ENCODE measurements at places on chromosomes 4 and X.

DNA sequence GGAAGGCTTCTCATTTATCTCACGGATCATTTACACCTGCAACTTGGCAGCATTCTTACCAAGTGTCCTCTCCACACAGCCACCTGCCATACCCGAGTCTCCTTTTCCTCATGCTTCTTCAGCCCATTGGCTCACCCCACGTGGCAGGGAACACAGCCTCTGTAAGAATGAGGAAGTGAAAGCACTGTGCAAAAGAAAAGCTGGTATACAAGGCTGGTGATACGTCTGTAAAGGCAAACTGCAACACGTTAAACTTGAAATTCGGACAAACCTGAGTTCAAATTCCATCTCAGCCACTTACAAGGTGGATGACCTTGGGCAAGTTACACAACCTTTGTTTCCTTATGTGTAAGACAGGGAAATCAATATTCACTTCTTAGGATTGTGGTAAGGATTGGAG is 164.0 kb upstream of the RASGEF1B start:
- DNase-seq, result no peak

GRCh38 chr4:74362347-74362746 is 2.6 kb upstream of the EREG start:
- DNase-seq, result no peak

GRCh38 chr4:55321707-55322264 is 24.3 kb upstream of the SRD5A3 start:
- DNase-seq, result peak; percentile 18

DNA sequence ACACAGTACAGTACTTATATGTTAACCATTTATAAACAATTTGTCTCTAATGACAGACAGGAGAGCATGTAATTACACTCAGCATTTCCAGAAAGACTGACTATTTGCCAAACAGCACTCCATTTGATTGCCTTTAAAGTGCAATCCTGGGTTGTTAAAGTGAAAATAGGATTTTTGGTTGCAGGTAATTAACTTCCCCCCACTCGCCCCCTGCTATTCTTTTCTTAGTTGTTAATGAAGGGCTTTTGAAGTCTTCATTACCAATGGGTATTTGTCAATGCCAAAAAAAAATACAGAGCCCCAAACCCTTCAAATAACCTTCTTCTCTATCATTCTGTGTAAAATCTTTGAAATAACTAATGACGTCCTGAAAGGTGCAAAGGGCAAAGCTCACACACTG is 825.6 kb downstream of the STPG2 start:
- no peak for DNase-seq

- DNase-seq, result no peak
Measured at GRCh38 chr4:82268826-82269193, 105.0 kb downstream of the HNRNPD start.

DNA sequence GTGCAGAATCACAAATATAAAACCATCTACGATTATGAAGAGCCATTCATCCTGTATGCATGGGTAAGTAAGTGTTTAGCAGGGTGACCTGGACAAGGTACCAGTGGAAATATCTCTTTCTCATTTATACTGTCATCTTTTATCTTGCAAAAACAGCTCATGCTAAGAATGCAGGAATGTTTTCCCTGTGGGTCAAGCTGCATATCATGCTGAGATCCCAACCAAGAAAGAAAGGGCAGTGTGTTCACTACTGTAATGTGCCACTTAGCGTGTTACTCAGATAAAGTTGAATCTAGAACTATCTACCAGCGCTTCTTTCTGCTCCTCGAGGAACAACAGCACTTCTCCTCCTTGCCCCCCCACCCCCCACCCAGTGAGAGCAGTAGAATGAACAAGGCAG is 212.7 kb upstream of the TBL1X start:
- no peak for DNase-seq

- no peak for DNase-seq
Measured at GRCh38 chrX:34557733-34558132, 99.4 kb downstream of the TMEM47 start.

GRCh38 chrX:25536307-25536970 is 520.7 kb upstream of the ARX start:
- no peak for DNase-seq

DNA sequence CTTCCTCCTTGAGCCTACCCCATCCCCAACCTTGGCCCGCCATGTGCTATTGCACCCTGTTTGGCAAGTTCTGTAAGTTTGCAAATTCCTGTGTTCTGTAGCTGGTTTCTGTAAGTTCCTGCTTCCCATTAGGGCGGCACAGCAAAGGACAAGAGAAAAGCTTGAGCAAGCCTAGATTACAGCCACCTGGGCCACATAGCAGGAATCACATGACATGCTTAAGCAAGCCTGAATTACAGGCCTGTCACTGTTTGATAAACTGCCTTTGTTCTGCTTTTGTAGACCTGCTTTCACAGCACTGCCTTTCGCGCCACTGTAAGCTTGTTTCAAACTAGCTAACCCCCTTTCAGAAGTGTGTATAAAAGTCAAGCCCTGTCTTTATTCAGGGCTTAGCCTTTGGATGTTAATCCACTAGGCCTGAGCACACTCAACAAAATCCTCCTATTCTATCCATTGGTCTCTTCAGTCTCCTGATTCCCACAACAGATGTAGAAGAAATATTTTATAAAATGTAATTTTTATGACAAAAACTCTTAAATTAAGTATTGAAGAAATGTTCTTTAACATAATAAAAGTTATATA is 906.8 kb upstream of the NDST4 start:
- DNase-seq, result no peak

- DNase-seq, result no peak
Measured at GRCh38 chr4:6465955-6466354, 6.5 kb downstream of the PPP2R2C start.

- DNase-seq, result no peak
Measured at GRCh38 chr4:184907216-184907615, 81.4 kb upstream of the ACSL1 start.

GRCh38 chr4:98027827-98028226 is 115.4 kb downstream of the STPG2 start:
- peak; percentile 31 for DNase-seq

DNA sequence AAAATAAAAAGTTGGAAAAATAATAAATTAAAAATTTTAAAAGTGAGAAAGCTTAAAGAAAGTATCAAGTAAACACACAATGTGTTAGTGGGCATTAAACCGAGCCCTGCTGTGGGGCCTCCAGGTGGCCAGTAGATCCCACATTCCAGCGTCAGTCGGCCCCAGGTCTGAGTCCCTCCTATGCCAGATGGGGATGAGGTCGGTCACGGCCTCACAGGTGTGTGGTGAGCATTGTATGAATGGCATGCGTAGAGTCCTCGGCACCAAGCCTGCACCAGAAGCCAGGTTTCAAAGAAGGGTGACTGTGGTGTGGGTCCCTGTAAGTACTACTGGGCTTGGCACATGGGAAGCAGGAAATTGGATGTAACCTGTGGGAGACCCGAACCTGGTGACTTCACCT is 75.6 kb upstream of the MSX1 start:
- no peak for DNase-seq

GRCh38 chr4:13511101-13511500 is 27.0 kb upstream of the RAB28 start:
- DNase-seq, result no peak

DNA sequence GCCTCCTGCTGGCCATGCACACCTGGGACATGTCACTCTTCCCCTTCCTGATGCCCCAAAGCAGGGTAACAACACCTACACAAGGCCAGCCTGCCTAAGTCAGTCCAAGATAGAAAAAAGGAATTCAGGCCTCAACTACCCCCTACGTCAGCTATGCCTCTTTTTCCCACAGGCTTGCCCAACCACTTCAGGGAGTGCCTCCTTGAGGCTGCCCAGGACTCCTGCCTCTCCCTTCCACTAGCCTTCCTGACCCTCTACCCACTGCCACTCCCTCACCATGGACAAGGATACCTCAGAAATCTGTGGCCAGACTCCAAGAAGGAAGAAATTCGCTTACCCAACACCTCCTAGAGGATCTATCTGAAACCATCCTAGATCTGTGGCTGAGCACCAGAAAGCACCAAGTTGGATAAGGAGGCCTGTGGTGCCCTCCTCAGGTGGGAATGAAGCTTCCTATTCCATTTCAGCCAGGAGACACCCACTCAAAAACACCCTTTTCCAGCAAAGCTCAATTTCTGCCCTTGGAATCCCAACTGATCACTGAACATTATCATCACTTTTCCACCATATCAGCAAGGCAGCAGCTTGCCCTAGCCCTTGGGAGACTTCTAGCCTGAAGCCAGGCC is 1.8 kb downstream of the KDM5C start:
- DNase-seq, result no peak

DNA sequence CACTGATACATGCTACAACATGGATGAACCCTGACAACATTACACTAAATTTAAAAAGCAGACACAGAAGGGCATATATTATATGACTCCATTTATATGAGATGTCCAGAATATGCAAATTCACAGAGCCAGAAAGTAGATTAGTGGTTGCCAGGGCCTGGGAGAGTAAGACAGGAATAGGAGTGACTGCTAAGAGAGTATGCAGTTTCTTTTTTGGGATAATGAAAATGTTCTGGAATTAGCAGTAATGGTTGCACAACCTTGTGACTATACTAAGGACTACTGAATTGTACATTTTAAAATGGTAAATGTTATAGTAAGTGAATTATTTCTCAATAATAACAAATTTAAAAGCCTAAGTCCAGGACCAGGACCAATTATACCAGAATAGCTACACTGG is 29.5 kb upstream of the NUP54 start:
- DNase-seq, result no peak

DNA sequence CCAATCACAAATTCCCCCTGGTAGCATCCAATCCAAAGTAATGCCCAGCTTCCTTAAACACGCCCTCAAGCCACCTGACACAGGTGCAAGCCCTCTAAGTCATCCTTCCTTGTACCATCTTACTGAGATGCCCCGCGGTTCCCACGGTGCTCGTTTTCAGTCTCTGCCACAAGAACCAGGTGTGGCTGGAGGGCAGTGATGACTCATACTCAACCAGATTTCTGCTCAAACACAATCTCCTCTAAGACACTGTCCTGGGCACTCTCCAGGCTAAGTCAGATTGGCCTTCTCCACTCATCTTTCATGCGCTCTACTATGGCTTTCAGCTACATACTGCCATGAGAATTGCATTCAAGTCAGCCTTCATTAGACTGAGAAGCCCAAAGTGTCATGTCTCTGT is 3.5 kb downstream of the SH3KBP1 start:
- DNase-seq, result no peak

DNA sequence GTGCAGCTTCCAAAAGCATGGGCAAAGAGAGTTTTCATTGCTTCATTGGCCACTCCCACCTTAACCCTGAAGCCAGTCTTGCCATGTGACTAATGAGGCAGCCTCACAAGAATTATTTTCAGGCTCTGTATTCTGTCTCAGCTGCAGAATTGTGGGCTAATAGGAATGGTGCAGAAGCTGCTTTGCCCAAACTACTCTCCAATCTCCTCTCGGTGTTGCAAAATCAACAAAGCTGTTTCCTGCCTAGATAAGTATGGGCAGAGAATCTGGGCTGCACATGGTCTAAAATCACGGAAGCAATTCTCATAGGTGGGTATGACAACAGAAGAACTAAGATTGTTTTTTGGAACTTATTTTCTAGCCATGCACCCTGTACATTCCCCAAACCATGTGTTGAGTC is 31.4 kb downstream of the PPP1R2C start:
- no peak for DNase-seq

GRCh38 chr4:38976308-38976707 is 55.9 kb downstream of the TMEM156 start:
- DNase-seq, result no peak

- DNase-seq, result no peak
Measured at GRCh38 chr4:85792376-85793232, 317.7 kb downstream of the ARHGAP24 start.
